ENCODE measurements at places on chromosomes 4 and X. TPM values are rescaled to one million over a fixed set of nuclear protein-coding genes. Genes with fewer than 3 reads are reported as not detected.

DNA sequence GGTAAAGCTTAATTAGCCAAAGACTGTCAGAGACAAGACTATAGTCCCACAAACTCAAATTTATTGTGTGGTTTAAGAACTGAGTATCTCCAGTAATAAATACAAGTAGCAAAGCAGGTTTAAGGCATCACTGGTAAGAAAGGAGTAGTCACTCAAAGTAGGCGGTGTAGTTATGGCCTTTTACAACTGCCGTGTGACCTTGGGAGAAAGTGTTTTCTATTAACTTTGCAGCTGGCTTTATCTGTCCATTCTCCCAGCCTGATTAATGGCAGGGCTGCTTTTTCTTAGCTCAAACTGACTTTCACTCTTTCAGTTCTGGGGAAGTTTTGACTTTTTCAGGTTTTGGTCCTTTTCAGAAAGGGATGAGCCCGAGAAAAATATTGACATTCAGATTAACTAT is 7.4 kb upstream of the PAK3 start:
- no peak for DNase-seq

DNA sequence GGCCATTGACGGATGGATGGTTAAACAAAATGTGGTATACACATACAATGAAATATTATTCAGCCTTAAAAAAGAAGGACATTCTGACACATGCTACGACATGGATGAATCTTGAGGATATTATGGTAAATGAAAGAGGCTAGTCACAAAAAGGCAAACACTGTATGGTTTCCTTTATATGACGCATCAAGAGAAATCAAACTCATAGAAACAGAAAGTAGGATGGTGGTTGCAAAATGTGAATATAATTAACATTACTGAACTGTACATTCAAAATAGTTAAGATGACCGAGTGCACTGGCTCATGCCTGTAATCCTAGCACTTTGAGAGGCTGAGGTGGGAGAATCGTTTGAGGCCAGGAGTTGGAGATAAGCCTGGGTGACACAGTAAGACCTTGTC is 9.5 kb upstream of the CASK start:
- no peak for DNase-seq

DNA sequence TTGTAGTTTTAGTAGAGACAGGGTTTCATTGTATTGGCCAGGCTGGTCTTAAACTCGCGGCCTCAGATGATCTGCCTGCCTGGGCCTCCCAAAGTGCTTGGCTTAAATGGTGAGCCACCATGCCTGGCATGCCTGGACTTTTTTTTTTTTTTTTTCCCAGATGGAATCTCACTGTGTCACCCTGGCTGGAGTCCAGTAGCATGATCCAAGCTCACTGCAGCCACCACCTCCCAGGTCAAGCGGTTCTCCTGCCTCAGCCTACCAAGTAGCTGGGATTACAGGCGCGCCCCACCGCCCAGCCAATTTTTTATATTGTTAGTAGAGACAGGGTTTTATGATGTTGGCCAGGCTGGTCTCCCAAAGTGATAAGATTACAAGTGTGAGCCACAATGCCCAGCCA is 8.4 kb downstream of the UBE2K start:
- no peak for DNase-seq

TMEM150C gene
- 20.5 TPM for total RNA-seq

DNA sequence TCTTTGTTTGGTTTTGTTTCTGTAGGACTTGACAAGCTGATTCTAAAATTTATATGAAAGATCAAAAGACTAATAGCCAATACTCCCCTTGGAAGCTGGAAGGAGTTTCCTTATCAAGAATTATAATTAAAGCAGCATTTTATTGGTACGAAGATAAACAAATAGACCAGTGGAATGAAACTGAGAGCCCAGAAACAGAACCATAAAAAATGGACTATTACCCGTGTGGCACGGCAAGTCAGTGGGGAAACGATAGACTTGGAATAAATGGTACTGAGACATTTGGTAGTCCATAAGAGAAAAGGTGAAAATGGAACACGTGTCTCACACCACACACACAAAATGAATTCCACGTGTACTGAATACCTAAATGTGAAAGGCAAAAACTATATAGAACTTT is 42.4 kb upstream of the CEP135 start:
- DNase-seq: no peak

- DNase-seq: peak; percentile 38
Observed at GRCh38 chrX:86148024-86148511, at the start of gene DACH2. DACH2 (plus strand) TSS chrX:86148451.

DNA sequence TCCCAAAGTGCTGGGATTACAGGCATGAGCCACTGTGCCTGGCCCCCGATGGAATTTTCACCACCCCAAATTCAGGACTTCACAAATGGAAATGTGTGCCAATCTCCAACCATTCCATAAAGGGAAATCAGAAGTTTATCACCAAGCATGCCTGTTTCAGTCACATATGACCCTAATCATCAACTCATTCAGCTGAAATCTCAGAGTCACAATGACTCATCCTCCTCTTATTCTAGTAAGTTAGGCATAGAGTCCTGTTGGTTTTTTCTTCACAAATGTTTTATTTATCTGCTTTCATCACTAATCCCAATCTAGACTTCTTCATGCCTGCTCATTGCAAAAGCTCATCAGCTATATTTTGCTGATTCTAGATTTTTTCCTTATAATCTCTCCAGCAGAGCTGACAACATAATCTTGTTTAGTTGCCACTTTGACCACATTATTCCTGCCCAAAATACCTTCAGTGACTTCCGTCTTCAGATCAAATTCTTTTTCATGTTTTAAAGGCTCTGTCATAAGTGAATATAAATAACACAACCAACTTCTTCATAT is 83.3 kb downstream of the SLC7A11 start:
- DNase-seq: no peak

TRIM61 gene
- 1.4 TPM for total RNA-seq

NPFFR2 gene
- total RNA-seq: not detected

FDCSP gene
- not detected for total RNA-seq

- no peak for DNase-seq
Observed at GRCh38 chr4:15976456-15977447, 13.8 kb upstream of the FGFBP2 start.

DNA sequence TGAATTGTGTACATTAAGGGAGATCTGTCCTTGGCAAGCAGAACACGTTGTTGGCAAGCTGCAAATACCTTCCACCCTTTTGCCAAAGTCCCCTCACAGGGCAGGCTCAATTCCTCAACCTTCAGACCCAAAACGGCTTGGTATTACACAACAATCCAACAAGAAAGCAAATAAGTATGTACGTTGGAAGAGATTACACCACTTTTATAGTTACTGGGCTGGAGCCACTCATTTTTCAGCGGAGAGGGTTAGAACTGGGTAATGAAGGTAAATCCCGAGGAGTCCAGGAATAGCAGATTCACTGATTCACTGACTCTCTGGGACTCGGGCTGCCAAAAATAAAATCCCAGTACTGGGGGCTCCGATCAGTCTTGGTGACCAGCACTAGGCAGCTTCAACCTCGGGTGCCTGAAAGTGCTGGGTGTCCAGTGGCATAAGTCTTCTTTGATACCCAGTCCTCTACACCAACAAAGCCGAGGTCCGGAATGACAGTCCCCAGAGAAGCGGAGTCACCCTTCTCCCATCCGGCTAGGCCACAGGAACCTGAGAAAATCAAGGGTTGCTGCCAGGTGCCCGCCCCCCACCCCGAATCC is 587 bp downstream of the TIMM8A start:
- DNase-seq: no peak

GRCh38 chr4:90189946-90190345 is 62.8 kb downstream of the CCSER1 start:
- DNase-seq: no peak

UCP1 gene
- total RNA-seq: 0.28 TPM
